Pulmonary artery endothelial cell (primary cell): ENCODE measurements at places on chromosomes 5 and 9.

DNA sequence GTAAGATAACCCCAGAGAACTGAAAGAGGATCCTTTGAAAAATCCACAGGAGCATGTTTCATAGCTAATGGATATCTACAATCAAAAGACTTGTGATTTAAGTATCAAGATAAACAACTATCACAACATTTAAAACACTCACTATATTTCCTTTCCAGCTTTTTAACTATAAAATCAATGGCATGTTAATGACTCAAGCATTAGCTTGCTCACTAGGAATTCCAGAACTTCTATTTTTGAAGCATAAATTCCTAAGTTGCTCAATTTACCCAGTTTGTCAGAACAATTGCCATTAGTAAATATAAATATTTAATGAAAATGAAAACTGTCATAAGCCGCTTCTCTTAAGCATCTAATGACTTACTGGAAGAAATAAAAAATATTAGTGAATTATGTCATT, 355.3 kb downstream of the PRELID2 start:
- no peak for DNase-seq

GRCh38 chr9:19533373-19533772, 124.6 kb downstream of the ACER2 start:
- DNase-seq = no peak

DNA sequence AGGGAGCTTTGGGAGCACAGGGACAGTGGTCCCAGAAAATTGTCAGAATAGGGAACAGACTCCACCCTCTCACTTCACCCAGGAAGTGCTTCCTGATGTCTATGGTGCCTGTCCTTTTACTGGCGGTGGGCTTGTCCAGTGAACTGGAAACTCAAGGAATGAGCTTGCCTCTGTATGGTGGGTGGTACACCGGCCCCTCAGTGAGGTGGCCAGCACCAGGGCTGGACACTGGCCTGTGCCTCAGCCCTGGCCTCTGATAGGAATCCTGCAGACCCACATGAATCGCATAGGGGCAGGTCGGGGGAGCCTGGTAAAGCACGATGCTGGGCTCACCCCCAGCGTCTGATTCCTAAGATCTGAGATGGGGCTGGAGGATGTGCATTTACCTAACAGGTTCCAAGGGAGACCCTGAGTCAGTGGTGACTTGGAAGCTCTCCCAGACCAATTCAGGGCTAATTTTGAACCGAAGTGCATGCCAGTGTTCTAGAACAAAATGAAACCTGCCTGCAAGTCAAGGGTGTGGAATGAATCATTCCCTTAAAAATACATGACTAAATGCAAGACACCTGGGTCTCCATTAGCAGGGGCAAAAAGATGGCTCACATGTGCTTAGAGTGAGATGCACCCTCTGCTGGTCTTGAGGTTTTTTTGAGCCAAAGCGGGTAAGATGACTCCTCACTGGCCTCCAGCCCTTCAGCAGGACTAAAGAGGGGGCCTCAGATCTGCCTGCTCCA, 178.3 kb downstream of the HSPA4 start:
- no peak for DNase-seq

DNA sequence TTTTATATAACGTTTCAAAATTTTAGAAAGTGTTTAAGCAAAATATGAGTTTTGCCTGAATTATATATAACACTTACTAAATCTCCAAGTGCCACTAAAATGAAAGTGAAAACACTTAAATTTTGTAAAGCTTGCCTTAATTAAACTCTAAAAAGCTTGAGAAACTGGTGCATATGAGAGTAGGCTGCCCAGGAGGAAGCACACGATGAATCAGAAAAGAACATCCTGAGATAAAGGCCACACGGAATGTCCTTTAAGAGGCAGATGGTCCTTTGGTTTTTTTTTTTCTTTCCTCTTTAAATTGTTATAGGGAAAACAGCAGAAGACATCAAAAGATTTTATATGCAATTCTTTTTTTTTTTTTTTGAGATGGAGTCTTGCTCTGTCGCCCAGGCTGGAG, 60.3 kb downstream of the HABP4 start:
- DNase-seq = no peak

- no peak for DNase-seq
Observed at GRCh38 chr9:101201630-101202029, 173.1 kb downstream of the PLPPR1 start.

DNA sequence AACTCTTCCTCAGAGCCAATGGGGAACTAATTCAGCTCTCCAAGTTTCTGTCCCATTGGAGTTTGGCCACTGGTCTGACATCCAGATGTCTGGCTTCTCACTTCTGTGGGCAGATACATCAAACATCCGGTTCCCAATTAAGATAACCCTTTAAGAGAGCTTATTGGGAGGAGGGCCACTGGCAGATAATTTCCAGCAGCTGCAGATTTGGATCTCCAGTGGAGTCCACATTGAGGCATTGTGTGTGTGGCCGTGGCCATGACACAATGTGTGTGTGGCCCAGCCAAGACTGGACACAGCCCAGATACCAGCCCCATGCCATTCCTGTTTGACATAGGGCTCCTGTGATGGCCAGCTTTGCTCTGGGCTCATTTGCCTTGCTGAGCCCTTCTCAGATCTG, 110.5 kb upstream of the MAP1B start:
- no peak for DNase-seq

DNA sequence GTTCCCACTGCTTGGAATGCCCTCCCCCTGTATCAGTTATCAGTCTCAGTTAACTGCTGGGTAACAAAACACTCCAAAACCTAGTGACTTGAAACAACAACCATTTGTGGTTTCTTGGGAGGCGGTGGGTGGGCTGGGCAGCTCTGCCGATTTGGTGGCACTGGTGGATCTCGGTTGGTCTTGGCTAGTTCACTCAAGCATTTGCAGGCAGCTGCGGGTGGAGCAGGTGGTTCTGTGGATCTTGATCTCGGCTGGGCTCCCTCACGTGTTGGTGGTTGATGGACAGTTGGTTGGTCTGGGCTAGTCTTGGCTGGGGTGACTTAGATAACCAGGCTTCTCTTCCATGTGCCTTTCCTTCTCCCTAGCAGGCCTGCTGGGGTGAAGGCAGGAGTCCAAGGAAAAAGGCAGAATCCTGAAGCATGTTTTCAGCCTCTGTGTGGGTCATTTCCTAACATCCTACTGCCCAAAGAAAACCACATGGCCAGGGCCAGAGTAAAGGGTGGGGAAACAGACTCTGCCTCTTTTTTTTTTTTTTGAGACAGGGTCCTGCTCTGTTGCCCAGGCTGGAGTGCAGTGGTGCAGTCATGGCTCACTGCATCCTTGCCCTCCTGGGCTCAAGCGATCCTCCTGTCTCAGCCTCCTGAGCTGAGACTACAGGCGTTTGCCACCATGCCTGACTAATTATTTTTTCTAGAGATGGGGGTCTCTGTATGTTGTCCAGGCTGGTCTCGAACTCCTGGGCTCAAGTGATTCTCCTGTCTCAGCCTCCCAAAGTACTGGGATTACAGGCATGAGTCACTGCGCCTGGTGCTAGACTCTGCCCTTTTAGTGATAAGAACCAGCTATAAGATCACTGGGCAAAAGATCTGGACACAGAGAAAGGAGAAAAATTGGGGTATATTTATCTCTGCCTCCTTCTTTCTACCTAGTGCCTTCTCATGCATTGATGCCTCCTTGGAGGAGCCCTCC, 183.7 kb downstream of the RGS3 start:
- DNase-seq = no peak

DNA sequence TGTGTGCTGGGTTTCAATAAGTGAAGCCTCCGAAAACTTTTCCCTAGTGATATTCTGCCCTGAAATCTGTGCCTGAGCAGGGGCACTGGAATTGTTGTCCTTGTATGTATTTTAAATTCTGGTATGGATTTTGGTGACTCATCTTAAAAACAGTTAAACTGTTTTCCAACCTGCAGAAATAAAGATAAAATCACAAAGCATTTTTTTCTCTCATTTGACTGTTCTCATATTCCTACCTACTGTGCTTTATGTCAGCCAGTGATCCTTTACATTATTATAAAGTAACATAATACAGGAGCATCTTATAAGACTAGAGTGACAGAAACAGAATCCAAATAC, 10.9 kb upstream of the TAF11L2 start:
- DNase-seq = no peak

- no peak for DNase-seq
Observed at GRCh38 chr5:17087035-17087434, 130.4 kb upstream of the BASP1 start.
